ENCODE measurements at places on chromosomes 1 and 21. TPM values are rescaled to one million over a fixed set of nuclear protein-coding genes. Genes with fewer than 3 reads are reported as not detected.

DNA sequence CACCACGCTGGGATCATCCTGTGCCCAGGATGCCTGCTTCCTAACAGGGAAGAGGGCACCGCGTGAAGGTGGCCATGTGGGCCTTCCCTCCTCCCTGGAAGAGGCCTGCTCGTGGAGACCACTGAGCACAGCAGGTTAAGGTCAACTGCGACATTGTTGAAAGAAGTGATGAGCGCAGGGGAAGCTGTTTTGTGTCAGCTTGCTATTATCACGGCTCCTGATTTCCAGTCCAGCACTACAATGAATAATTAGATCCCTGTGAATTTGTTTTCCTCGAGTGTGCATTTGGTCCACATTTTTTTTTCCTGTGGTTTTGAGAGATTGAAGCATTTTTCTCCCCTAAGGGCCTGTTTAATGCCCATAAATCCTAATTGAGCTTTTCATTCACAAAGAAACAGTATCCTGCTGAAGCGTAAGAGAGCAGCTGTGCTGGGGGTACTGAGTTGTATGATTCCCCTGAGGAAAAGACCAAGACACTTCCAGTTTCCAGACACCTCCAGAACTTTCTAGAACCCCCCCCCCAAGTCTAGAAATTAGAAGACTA lies 204.9 kb downstream of the KCNJ6 start:
- no peaks in the 10 kb centered on the region for H3K4me1 ChIP-seq
- no peaks in the 10 kb centered on the region for H3K36me3 ChIP-seq
- no peak overlapping the region for H3K27ac ChIP-seq
- no peak for DNase-seq

GRCh38 chr1:79839882-79840281 lies 833.4 kb upstream of the ADGRL4 start:
- DNase-seq, result no peak
- H3K36me3 ChIP-seq, result no peaks in the 10 kb centered on the region
- H3K27ac ChIP-seq, result no peak overlapping the region
- H3K4me3 ChIP-seq, result no peak overlapping the region

DNA sequence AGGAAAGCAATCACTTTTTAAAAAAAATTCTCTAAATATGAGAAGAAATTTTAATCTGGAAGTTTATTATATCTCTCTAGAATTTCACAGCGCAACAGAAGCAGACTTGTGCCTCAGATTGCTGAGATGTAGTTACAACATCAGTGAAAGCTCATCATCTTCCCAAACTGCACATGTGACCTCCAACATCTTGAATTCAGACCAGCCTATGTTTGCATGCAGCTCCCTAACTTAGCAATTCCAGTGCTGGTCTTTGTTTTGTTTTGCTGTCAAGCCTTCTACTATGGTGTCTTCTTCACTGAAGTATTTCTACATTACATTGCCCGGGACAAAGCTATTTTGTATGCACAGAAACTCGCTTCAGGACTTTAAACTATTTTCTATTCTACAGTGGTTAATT lies 684.8 kb upstream of the PTBP2 start:
- no peak overlapping the region for H3K4me3 ChIP-seq
- no peak for DNase-seq
- H3K4me1 ChIP-seq, result no peaks in the 10 kb centered on the region
- no peaks in the 10 kb centered on the region for H3K27me3 ChIP-seq
- no peaks in the 10 kb centered on the region for H3K36me3 ChIP-seq

DNA sequence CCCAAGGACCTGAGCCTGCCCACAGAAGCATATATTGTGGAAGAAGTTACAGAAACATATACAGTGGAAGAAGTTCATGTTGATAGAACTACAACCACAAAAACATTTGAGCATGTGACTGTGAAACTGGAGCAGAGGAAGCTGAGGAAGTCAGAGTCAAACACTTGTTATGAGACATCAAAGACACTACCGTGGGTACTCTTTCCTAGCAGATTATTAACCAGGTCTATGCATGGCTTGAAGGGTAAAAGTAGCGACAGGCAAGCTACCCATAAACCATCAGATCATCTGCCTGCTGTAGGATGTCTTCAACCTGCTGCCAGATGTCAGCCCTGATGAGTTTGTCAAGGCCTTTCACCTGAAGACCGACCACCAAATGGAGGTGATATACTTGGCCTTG lies 35.8 kb downstream of the IVNS1ABP start:
- peaks cover 22% of the 10 kb centered on the region for H3K36me3 ChIP-seq
- H3K27me3 ChIP-seq, result no peaks in the 10 kb centered on the region
- no peak for DNase-seq
- H3K27ac ChIP-seq, result peak overlapping the region; percentile 94
- peaks cover 54% of the 10 kb centered on the region for H3K4me1 ChIP-seq
- peak overlapping the region; percentile 71 for H3K4me3 ChIP-seq

DNA sequence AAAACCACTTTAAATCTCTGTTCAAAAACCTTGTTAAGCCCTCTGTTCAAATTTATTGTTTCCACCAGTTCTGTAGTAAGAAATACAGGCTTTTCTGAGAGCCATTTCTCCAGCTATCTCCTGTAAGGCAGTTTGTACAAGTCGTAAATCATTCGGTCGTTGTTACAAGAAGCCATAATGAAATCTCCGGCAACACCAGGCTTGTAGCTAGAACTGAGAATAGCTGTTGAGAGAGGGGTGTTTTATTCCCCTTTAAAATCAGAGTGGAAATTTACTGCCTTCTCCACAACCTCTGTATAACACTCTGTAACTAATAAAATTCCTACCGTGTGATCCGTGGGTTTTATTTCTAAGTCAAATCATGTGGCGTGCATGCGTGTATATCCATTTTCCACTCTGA lies 335.8 kb upstream of the KAZN start:
- DNase-seq, result no peak
- H3K36me3 ChIP-seq, result no peaks in the 10 kb centered on the region
- H3K27ac ChIP-seq, result no peak overlapping the region
- no peaks in the 10 kb centered on the region for H3K4me1 ChIP-seq
- no peak overlapping the region for H3K4me3 ChIP-seq

GRCh38 chr1:113493533-113493932 lies 103.2 kb downstream of the MAGI3 start:
- no peak for DNase-seq
- no peak overlapping the region for H3K4me3 ChIP-seq
- no peaks in the 10 kb centered on the region for H3K4me1 ChIP-seq
- no peak overlapping the region for H3K27ac ChIP-seq

DNA sequence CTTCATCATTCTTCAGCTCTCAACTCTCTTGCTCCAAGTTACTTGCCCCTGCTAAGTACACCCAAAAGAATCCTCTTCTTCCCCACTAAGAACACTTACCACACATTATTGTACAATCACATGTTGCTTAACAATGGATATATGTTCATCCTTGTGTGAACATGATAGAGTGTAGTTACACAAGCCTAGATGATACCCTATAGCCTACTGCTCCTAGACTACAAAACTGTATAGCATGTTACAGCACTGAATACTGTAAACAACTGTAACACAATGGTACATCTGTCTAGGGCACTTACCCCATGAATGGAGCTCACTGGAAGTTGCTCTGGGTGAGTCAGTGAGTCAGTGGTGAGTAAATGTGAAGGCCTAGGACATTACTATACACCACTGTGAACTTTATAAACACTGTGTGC lies 77.4 kb downstream of the RERE start:
- H3K27me3 ChIP-seq, result no peaks in the 10 kb centered on the region
- H3K4me1 ChIP-seq, result peaks cover 4% of the 10 kb centered on the region
- peaks cover 13% of the 10 kb centered on the region for H3K36me3 ChIP-seq
- no peak overlapping the region for H3K27ac ChIP-seq

GRCh38 chr1:40708750-40709099 lies 17.2 kb downstream of the NFYC start:
- peak overlapping the region; percentile 90 for H3K4me3 ChIP-seq
- H3K27me3 ChIP-seq, result no peaks in the 10 kb centered on the region
- H3K36me3 ChIP-seq, result no peaks in the 10 kb centered on the region
- H3K27ac ChIP-seq, result peak overlapping the region; percentile 97
- no peak for DNase-seq

DNA sequence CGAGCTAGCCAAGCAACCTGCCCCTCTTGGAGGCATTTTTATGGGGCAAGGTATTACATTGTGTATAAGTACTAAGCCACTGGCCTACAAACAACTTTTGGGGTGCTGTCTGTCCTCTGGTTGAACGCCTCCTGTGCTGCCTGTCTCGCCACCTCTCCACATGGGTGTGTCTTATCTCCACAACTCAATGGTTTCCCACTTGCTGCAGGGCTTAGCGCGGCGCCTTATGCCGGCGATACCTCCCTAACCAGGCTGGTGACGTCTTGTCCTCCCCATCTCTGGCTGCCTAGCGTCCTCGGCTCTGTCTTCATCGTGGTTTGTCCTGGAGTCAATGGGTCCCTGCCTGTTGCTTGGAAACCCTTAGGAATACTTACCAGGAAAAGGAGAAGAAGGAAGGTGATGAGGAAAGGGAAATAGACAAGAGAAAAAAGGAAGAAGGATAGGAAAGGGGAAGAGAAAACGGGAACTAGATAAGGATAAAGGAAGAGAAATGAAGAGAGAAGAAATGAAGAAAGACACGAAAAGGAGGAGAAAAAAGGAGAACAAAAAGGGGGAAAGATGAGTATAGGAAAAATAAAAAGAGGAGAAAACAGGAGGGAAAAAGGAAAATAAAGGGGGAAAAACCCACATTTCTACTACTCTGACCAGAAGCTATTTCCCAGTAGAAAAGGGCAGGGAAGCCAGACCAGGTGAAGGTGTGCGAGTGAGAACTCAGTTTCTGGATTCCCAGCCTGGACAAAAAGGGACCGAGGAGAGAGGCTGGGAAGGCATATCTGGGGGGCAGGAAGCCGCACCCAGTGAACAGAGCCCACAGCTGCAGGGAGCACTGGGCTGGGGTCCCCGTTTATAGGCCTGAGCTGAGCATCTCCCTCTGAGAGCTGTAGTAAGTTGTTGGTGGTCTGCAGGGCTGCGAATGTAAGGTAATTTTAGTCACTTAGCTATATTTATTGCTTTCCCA lies 86.2 kb downstream of the CLIC6 start:
- peaks cover 18% of the 10 kb centered on the region for H3K27me3 ChIP-seq
- H3K36me3 ChIP-seq, result no peaks in the 10 kb centered on the region
- no peaks in the 10 kb centered on the region for H3K4me1 ChIP-seq
- H3K27ac ChIP-seq, result no peak overlapping the region

The ITGB2 gene
- total RNA-seq, result 180 TPM

GRCh38 chr1:207933205-207933800 lies 22.4 kb upstream of the CD34 start:
- peaks cover 7% of the 10 kb centered on the region for H3K27me3 ChIP-seq
- H3K36me3 ChIP-seq, result peaks cover 3% of the 10 kb centered on the region

GRCh38 chr1:232521660-232522059 lies 108.3 kb downstream of the SIPA1L2 start:
- H3K4me3 ChIP-seq, result no peak overlapping the region
- H3K36me3 ChIP-seq, result no peaks in the 10 kb centered on the region
- DNase-seq, result no peak
- H3K27me3 ChIP-seq, result peaks cover 4% of the 10 kb centered on the region
- H3K4me1 ChIP-seq, result no peaks in the 10 kb centered on the region
- H3K27ac ChIP-seq, result no peak overlapping the region

Data from naive thymus-derived CD8-positive, alpha-beta T cell (primary cell).